ENCODE measurements at places on chromosomes 13 and 19.

DNA sequence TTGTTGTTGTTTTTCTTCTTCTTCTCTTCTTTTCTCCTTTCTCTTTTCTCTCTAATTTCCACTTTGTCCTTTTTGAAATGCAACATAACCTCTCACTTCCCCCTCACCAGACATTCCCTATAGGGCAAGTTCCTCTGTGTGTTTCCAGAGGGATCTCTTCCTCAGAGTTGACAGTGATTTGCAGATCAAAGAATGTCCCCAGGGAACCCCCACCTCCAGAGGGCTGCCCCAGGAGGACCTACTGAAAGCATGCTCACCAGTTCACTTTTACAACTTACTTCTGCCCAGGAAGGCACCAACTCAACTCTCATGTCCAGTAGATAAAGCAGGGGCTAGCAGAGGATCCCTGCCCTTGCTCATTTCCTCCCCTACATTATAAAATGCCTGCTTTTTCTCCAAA is 1648.0 kb downstream of the PCDH9 start:
- DNase-seq, result no peak

- DNase-seq, result no peak
Observed at GRCh38 chr13:58024103-58024502, 392.6 kb downstream of the PCDH17 start.

- DNase-seq, result no peak
Observed at GRCh38 chr19:47309038-47309437, 623 bp upstream of the C5AR1 start.

DNA sequence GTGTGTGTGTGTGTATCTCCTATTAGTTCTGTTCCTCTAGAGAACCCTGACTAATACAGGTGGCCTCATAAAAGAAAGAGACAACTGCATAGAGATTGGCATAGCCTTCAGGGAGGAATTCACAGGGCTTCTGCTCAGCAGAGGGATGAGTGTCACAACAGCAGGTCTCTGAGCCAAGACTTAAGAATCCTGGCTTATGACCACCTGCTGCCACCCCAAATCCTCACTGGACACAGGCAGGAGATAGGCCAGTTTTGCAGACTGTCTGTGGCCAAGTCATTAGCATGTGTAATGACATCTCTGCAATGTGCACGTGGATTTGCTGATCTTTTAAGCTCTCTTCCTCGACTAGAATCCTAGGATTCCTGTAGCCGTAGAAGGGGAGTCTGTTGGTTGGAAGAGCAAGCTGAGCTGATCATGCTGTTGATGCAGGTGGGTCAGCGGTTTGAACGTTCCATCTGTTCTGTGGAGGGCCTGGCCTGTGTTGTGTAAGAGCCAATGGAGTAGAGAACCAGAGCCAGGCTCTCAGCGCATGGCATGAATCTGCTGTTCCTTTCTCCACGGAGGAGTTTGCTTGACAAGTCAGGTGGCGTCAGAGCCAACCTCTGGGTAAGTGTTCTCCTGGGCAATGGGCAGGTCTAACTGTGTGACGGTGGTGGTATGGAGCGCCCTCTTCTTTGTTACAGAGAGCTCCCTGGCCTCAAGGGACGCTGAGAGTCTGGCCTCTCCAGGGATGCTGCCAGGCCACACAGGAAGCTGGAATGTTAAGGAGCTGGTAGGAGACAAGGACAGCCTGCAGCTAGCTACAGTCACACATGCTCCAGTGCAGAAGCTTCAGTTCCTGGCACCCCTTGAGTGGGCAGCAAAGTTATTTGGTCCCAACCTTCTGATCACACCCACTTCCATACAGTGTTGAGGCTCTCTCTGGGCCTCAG is 503.1 kb downstream of the FOXO1 start:
- no peak for DNase-seq

DNA sequence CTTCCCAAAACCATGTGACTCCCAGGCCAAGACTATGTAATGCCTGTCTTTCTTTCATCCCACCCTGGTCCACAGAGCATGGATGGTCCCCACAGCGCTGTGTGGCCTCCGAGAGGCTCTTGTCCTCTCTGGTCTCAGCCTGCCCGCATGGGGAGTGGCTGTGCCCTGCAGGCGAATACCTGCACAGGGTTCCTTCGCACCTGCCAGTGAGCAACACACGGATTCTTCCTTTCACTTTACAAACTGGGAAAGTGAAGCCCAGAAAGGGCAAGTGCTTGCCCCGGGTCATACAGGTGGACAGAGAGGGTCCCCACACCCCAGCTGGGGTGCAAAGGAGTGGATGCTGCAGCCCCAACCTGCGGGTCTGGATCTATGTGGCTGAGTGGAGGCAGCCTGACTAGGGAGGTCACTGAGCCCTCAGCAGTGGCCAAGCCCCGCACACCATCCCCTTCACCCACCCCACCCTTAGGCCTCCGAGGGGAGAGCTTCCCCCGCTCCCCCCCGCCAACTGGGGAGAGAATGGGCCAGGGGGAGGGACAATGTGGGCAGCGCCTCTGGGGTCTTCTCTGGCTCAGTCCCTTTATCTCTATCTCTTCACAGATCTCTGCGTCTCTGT is 747 bp upstream of the MARK4 start:
- no peak for DNase-seq

DNA sequence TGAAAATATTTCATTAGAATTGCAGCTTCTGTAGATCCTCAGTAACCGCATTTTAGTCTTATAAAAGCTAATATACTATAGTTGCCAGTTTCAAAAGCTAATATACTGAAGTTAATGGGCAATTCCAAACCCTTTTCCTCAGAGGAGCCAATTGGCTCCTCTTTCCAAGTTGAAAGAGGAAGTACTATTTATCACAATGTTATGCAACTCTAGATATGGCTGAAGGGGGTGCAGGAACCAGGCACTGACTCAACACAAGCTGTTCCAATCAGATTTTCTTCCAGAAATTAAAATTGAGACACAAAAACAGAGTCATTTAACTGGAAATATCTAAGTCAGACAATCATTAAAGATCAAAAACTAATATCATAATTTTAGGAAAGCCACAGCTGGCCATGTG is 258.9 kb downstream of the PCDH20 start:
- DNase-seq, result no peak

DNA sequence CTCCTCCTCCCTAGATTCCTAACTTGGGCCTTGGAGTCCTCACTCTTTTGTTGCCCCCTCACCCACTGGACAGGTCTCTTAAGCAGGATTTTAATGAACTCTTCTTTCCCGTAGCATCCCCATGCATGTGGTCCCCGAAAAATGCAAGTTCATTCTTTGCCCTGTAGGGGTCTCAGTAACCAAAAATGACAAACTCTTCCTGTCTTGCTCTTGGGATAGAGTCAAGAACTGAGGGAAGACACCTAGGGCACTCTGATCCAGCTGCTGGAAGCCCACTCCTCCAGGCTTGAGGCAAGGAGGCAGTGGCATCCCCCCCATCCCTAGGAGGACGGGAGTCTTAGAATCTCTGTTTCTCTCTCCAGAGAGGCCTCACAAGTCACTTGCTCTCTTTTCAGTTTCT is 987.0 kb downstream of the DIAPH3 start:
- peak; percentile 16 for DNase-seq

- no peak for DNase-seq
Observed at GRCh38 chr13:106651442-106651841, 83.5 kb upstream of the ARGLU1 start.

- no peak for DNase-seq
Observed at GRCh38 chr13:44739120-44739519, 163.0 kb upstream of the TSC22D1 start.

DNA sequence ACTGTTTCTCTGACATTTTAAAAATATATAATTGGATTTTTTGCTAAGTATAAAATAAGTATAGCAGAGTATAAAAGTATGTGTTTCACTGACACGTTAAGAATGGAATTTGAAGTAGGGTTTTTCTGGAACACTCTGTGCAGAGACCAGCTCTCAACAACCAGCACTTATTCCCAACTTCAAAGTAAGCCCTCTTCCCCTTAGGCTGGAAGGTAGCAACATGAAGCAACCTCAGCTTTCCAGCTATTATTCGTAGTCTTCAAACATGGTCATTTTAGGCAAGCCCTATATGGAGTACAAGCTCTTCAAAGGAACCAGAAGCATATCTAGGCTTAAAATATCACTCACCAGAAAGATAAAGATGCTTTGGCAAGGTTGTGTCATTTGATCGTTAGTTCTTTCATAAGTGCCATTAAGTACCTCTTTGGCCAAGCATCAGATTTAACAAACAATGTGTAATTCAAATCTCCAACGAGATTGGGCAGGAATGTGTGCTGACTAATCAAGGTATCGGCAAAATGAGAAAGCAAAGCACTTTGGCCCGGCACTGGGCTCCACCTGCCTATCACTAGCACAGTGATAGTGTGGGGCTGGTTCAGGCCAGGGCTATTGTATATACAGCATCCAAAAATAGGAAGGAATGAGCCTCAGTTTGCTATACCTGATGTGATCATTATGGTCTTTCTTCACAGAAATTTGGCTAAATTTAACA is 95.9 kb upstream of the FREM2 start:
- no peak for DNase-seq

- DNase-seq, result no peak
Observed at GRCh38 chr13:46687810-46688209, 109.2 kb downstream of the ESD start.

- no peak for DNase-seq
Observed at GRCh38 chr19:30567536-30568232, 195.5 kb downstream of the ZNF536 start.

- no peak for DNase-seq
Observed at GRCh38 chr13:43129066-43129465, 105.7 kb downstream of the DNAJC15 start.

- peak; percentile 70 for DNase-seq
Observed at GRCh38 chr19:10603873-10604459, 16.9 kb upstream of the AP1M2 start.
